ENCODE measurements at places on chromosomes 3 and 15. TPM values are rescaled to one million over a fixed set of nuclear protein-coding genes. Genes with fewer than 3 reads are reported as not detected.

The ALDH1L1 gene
- total RNA-seq, result 1.5 TPM

The SLC9C1 gene
- not detected for total RNA-seq

The SAMMSON gene
- total RNA-seq, result not detected

The ALG1L2 gene
- not detected for total RNA-seq

The MOBP gene
- 0.21 TPM for total RNA-seq

The RSRC1 gene
- total RNA-seq, result 35.8 TPM

The CYP8B1 gene
- not detected for total RNA-seq

The SCAANT1 gene
- not detected for total RNA-seq

The KIF7 gene
- 2.7 TPM for total RNA-seq

The SPATA16 gene
- total RNA-seq, result not detected

The DUOX2 gene
- 0.30 TPM for total RNA-seq

The SLC35G2 gene
- 7.6 TPM for total RNA-seq

The MAP6D1 gene
- 1.9 TPM for total RNA-seq

The ASB14 gene
- total RNA-seq, result not detected

The SIDT1 gene
- 0.22 TPM for total RNA-seq

Data from MCF 10A (cell line).